ENCODE measurements at places on chromosomes 16 and 17.

DNA sequence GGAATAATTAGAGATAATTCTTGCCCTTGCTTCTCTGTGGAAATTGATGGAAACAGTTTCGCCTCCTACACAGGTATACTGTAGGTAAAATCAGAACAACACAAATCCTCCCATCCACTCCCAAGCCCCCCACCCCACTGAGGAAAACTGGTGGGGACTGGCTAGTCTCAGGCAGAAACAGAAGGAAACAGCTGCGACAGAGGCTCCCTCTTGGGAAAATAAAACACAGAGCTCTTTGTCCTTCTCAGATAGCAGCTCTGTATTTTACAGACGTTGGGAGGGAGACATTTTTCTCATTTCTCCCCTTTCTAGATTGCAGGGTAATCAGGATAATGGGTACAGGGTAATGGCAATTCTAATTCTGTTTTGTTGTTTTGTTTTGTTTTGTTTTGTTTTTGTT, 1.1 kb downstream of the SLFN13 start:
- no peak for DNase-seq

- DNase-seq: no peak
Measured at GRCh38 chr16:88069397-88070168, 118.3 kb downstream of the BANP start.

- no peak for DNase-seq
Measured at GRCh38 chr16:47965439-47965838, 190.4 kb downstream of the ABCC12 start.

DNA sequence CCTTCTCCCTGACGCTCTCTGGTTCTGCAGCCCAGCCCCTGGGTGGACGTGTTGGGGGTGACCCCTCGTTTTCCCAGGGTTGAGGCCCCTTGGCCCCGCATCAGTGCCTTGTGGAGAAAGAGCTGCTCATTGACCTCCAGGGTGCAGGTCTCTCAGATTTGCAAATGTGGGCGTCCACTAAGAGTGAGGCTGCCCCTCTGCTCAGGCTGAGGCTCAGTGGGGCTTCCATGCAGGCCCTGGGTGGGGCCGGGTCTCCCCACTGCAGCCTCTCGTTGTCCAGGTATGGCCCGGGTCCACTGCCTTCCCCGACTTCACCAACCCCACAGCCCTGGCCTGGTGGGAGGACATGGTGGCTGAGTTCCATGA, 9.0 kb downstream of the GAA start:
- DNase-seq: no peak

DNA sequence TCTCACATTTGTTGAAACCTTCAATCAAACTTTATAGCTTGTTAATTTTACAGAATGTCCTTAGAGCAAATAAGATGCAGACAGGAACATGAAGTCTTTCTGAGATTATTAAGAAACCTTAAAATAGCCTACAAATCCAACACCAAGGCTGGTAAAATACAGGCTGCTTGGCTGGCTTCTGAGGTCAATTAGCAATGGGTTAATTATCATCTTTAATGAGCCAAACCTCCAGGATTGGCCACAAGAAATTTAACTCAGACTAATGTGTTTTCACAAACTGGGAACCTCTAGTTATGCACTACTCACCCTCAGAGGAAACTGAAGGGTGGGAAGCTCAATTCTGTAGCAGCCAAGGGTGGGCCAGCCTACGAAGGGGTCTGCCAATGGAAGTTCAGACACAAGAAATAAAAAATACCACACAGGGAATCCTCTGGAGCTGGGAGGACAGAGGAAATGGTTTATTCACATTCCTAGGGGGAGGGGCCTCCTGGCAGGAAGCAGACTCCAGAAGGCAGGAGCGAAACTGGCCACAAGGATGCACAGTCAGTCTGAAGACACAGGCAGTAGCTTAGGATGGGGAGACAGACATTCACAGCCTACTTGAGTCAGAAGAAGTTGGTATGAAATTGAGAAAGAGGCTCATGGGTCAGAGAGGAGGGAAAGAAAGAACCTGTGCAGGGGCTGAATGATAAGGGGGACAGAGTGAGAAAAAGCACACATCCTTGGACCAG, 36.1 kb downstream of the HIC1 start:
- no peak for DNase-seq

DNA sequence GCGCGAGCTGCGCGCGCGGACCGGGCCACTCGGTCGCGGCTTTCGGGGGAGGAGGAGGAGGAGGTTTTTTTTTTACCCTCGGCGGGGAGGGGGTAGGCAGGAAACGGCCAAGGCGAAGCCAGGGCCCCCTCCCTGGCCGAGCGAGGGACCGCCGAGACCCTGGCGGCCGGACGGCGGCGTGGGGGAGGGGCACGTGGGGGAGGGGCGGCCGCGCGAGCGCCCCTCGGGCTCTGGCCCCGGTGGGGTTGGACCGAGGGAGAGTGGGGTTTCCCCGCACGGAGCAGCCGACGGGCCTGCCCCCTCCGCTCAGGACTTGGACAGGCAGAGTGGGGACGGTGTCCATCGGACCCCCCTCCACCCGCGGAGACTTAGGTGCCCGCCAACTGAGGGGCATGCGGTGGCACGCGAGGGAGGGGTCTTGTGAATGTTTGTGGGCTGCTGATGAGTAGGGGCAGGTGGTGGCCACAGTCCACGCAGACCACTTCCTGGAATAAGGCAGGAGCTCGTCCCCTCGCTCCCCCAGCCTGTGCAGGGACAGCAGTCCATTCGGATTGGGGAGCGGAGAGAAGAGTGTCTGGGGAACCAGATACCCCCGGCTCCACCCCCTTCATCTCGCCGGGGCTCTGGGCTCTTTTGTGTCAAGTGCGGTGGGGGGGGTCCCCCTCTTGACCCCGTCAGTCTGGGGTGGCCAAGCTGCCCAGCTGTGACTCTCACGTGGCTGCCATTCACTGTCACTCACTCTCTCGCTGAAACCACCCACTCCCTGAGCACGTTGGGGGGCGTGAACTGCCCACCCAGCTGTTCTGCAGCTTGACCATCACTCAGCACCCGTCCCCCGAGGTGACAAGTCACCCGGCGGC, 3.0 kb upstream of the CHD3 start:
- DNase-seq: no peak

DNA sequence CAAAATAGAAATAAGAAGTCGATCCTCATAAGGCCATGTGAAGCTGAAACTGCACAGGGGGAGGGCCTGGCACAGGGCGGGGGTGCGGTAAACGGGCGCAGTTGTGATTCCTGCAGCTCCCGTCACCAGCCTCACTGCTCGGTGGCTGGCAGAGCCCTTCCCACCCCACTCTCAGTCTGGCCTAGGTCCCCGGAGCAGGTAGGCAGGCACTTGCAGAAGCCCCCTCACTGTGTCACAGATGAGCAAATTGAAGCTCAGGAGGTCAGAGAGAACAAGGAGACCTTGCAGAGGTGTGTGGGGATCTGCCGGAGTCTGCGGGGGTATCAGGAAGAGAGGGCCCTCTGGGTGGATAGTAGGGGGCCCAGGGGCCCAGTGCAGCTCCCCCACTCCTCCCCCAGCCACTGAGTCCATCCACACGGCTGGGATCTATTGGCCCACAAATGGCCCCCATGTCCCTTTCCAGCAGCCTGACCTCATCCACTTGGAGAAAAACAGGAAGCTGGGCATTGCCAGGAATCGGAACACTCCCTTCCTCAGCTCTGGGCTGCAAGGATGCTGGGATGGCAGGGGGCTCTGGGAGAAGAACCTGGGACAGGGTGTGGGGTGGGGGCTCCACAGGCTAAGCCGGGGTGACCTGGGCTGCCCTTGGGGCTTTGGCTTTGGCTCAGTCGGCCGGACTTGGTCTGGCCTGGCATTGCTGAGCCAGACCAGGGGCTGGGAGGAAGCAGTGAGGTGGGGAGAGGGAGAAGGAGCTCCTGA, 21.4 kb upstream of the MAP3K14 start:
- no peak for DNase-seq

DNA sequence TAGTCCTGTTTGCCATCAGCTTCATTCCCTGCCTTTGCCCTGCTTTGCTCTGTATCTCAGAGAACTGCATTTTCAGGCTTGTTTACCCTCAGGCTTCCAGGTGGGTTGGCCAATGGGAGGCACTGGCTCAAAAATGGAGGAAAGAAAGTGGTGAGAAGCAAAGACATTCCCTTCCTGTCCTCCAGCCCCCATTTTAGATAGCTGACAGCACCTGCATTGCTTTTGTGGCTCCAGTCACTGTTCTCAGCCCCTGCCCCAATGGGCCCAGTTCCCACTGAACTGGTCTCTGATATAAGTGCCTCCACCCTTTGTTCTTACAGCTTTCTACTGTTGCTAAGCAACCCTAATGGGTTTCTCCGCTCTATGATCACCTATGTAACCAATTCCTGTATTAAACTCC, 19.4 kb upstream of the SDK2 start:
- no peak for DNase-seq

GRCh38 chr17:18129041-18129502, 20.5 kb downstream of the MYO15A start:
- DNase-seq: no peak

DNA sequence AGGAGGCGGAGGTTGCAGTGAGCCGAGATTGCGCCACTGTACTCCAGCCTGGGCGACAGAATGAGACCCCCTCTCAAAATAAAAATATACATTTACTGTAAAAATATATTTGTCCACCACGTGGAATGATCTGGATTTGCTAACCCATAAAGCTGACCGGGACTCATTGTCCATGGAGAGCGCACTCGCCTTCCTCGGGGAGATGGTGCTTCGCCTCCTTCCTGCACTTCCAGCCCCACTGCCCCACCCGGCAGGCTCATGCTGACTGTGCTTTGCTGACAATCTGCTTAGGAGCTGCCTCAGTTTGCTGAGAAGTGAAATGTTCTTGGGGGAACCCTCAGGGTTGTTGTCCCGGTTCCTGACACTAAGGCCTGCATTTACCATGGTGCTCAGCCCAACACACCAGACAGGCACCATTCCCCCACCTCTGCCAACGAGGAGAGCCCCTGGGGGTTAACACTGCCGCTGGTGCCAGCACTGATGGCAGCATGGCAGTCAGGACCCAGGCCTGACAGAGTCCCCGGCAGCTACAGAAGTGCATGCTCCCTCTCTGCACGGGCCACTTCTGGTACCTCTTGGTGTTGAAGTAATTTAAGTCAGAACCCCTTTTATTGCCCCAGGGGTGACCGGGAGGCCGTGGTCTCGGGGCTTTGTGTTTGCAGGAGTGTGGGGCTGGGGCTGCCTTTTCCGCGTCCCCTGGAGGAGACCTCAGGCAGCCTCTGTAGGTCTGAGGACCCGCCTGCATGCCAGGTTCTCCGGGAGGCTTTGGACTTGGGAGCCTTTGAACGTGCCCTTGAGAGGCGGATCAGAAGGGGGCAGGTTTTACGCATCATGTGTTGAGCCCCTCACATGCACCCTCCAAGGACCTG, 2.5 kb downstream of the NUBP2 start:
- DNase-seq: no peak

GRCh38 chr16:81189100-81189664, 49.3 kb upstream of the BCO1 start:
- DNase-seq: no peak

- DNase-seq: peak; percentile 37
Measured at GRCh38 chr17:80866050-80866793, 125.4 kb upstream of the CHMP6 start.

- DNase-seq: no peak
Measured at GRCh38 chr16:87195161-87195560, 122.0 kb downstream of the C16orf95 start.

DNA sequence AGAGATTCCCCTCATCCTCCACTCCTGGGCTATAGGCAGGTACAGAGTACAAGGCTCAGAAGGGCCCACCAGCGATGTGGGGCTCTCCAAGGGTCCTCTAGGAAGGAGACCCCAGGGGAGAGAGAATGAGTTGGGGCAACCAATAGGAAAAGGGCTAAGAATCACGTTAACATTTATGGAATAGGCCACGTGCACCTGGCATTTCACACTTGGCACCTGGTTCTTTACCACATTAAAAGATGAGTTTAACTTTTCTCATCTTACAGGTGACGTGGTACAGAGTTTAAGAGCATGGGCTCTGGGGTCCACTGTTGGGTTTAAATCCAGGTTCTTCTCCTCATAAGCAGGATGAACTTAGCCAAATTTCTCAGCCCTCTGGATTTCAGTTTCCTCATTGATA, 243.1 kb downstream of the CCDC182 start:
- DNase-seq: no peak

- DNase-seq: peak; percentile 6
Measured at GRCh38 chr17:28041844-28042656, 427 bp upstream of the NLK start.

DNA sequence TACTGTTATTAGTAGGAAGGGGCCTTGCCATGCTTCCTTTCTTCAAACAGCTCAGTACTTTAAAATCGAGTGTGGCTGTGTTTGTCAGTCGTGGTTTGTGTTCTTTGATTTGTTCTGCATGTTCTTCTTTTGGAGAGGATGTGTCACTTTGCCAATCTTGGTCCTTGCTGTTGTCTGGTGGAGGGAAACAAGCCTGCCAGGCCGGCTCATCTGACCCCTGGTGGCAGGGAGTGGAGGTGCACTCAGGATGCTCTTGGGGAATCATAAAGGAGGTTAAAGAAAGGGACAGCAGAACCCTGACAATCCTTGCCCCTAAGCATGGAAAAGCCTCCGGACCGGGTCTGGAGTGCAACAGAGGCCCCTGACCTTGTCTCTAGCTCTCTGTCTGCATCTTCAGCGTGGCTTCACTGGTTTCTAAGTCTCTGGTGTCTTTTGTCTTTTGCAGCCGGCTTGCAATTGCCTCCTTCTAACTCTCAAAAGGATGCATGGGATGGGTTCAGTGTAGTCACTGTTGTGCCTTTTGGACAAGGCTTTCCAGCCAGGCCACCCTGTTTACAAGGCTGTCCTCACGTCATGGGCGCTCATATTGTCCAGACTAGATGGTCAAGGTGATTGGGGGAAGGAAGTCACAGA, 135.8 kb downstream of the WWOX start:
- peak; percentile 15 for DNase-seq

DNA sequence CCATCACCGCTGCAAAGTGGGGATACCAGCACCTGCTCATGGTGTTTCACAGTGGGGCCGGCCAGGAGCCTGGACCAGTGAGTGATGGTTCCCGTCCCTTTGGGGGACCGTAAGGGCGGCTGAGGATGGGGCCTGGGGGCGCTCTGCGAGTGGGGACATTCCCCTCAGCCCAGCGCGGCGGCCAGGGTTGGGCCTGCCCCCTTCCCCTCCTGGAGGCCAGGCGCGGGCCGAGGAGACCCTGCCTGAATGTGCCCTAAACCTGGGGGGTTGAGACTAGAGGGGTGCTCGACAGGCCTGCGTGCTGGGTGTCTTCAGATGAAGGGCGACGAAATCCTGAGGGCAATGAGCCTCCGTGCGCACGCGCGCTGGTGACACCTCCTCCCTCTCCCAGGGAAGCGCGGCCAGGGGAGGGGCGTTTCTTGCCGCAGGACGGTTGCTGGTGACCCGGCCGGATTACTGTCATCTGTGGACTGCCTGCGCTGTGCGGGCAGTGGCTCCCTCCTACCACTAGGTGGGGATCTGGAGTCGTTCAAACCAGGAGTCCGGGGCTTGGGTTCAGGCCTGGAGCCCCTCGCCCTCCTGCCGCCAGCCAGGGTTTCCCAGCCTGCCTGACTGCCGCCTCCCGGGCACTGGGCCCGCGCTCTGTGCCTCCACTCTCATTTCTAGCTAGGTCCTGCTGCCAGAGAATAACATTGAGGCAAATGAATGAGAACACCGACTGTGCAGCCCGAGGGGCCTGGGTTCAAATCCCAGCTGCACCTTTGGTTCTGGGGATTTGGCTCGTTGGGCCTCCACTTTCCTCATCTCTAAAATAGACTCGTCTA, 17.1 kb downstream of the TBX2 start:
- DNase-seq: peak; percentile 58

Data from HL-60 (cell line).